ENCODE measurements at places on chromosomes 3 and 15.

GRCh38 chr3:32743934-32744333, 58.9 kb downstream of the CNOT10 start:
- peak; percentile 36 for DNase-seq

GRCh38 chr3:193962986-193963685, 172.8 kb upstream of the HES1 start:
- DNase-seq, result no peak

DNA sequence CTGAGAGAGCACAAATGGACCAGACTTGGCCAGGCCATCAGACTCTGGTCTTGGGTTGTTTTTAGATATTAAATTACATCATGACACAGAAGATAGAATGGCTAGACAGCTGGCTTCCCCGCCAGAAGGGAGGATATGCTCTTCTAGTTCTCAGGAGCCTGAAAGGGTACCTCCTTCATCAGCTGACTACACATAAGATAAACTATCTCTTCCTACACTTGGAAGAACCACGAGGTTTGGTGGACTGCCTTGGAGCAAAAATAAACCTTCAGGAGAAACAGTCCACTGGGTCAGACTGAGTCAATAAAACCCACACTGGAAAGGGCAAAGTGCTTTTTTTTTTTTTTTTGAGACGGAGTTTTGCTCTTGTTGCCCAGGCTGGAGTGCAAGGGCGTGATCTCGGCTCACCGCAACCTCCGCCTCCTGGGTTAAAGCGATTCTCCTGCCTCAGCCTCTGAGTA, 26.3 kb upstream of the DYNC1LI1 start:
- DNase-seq, result peak; percentile 80

DNA sequence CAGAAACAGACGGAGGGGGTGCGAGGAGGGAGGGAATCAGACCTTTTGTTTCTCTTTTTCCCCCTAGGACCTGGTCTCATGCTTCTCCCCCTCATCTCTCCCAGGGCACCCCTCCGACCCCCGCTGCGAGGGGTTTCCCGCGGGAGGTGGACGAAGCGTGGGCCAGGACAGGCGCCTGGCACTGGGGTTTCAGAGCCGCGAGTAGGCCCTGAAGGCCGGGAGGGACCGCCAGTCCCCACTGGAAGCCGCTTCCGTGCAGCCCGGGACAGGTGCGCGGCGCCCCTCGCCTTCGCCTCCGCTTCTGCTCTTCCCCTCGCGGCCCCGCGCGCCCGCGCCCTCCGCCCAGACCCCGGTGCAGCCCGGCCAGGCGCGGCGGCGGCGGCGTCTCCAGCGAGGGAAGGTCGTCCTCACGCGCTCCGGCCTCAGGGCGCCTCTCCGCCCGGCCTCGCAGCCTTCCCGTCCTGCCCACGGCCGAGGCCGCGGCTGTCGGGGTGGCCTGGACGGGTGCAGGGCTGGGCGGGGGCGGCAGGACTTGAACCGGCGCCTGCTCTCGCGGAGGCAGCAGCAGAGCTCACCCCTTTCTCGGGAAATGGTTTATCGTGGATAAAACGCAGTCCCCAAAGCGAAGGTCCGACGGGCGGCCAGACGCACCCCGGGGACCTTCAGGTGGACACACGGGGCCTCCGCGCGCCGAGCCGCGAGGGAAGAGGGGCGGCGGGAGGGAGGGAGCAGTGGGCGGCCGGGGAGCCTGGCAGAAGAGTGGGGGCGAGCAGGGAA, 31.5 kb upstream of the ADAMTS17 start:
- no peak for DNase-seq

Measured in myocyte (in vitro differentiated cells).